Nucleus accumbens (tissue), 56 donors: ENCODE measurements at places on chromosomes 3 and 15.

GRCh38 chr15:66251790-66252684, 1.5 kb downstream of the MEGF11 start:
- DNase-seq: no peak

- no peak for DNase-seq
These were observed 610.7 kb upstream of the GRM7 start for GRCh38 chr3:6250167-6250566.

- no peak for DNase-seq
These were observed 47.0 kb upstream of the SETD2 start for GRCh38 chr3:47210863-47211405.

- DNase-seq: no peak
These were observed 45.3 kb downstream of the ALDH1L1 start for GRCh38 chr3:126135071-126135405.

DNA sequence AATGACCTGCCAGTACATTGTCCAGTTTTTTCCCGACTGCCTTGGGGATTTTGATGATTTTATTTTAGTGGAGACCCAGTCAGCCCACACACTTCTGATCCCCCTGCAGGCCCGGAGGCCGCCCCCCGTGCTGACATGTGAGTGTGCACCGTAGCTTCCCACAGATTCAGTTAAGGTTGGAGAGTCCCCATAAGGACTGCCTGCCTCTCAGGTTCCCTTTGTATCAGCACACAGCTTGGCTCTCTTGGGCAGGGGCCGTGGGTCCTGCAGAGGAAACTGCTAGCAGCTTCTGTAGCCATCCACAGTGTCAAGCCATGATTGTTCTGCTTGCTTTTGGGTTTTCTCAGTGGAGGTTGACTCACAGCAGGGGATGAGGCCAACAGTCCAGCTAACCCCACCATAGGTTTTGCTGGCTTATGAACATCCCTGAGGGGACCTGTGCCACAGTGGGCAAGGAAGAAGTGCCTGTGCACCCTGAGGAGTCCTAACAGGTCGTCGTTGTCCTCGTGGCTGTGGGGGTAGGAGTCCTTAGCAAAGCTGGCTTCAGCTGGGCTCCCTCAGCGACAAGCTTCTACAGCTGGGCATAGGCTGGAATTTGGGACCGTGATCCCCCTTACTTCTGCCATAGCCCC, 46.4 kb downstream of the DLEC1 start:
- no peak for DNase-seq

GRCh38 chr3:45613791-45614190, 19.2 kb downstream of the LIMD1 start:
- no peak for DNase-seq

GRCh38 chr3:98726084-98726483, 37.1 kb upstream of the ST3GAL6 start:
- DNase-seq: no peak

DNA sequence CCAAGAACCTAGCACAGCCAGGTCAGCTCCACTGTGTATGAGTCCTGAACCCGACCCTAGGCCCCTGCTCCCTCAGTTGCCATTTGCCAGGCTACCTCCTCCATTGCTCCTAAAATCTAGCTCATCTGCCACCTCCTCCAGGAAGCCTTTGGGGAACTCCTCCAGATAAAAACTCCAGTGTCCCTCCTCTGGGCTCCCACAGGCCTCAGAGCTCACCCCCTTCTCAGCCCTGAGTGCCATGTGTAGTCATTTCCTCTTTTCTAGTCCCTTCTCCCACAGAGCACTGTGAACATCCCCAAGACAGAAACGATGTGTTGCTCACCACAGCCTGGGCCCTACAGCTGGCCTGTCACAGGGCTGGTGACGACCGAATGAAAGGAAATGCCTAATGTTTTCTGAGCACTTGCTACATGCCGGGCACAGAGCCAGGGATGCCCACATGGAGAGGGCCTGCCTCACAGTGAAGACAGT, 61.0 kb downstream of the IQSEC1 start:
- peak; percentile 63 for DNase-seq

DNA sequence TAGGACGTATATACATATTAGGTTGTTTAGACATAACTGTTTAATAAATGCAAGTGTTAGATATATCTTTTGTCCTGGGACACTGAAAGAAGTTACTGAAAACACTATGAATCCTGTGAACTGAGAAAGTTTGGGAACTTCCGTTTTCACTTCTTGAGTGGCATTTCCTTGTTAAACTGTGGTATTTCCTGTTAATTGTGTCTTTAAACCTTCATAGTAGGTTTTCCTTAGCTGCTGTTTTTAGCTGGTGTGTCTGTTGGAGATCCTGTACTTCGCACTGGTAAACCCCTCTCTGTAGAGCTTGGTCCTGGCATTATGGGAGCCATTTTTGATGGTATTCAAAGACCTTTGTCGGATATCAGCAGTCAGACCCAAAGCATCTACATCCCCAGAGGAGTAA, 37.1 kb downstream of the ATP6V1A start:
- no peak for DNase-seq

- no peak for DNase-seq
These were observed 252.3 kb upstream of the LRTM1 start for GRCh38 chr3:55180161-55180560.

DNA sequence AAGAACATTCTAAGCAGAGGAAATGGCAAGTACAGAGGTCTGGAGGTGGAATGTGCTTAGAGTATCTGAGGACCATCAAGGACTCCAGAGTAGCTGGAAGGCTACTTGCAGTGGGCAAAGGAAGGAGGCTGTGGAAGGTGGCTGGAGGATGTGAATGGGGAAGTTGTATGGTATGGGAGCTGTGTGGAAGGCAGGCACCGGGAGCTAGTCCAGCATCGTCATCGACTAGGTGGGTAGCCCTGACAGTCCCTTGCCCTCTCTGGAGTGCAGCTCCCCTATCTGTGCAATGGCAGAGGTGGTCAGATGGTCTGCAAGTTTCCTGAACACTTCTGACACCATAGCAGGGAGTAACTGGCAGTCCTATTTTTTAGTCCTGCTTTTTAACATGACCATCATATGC, 19.3 kb downstream of the CCDC13 start:
- DNase-seq: no peak

GRCh38 chr3:30353711-30354467, 252.5 kb upstream of the TGFBR2 start:
- DNase-seq: no peak

GRCh38 chr3:158103887-158104327, 2.3 kb downstream of the SHOX2 start:
- no peak for DNase-seq

DNA sequence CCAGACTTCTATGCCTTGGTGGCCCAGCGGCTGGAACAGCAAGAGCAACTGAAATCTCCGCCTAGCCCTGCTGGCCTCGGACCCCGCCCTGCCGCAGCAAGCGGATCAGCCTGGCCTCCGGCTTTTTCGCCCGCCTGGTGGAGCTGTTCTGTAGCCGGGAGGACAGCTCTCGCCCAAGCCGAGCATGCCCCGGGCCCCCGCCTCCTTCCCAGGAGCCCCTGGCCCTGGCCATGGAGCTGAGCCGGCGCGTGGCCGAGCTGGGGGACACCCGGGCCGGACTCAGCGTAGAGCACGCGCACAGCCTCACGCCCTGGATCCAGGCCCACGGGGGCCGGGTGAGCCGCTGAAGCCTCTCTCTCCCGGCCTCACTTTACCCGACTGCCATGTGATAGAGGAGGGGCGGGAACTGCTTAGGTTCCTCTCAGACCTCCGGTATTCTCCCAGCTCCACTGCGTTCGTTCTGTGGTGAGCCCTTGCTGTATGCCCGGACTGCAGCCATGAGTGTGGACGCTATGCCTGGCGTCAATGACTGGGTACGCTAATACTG, 24.1 kb upstream of the MRPL3 start:
- no peak for DNase-seq

DNA sequence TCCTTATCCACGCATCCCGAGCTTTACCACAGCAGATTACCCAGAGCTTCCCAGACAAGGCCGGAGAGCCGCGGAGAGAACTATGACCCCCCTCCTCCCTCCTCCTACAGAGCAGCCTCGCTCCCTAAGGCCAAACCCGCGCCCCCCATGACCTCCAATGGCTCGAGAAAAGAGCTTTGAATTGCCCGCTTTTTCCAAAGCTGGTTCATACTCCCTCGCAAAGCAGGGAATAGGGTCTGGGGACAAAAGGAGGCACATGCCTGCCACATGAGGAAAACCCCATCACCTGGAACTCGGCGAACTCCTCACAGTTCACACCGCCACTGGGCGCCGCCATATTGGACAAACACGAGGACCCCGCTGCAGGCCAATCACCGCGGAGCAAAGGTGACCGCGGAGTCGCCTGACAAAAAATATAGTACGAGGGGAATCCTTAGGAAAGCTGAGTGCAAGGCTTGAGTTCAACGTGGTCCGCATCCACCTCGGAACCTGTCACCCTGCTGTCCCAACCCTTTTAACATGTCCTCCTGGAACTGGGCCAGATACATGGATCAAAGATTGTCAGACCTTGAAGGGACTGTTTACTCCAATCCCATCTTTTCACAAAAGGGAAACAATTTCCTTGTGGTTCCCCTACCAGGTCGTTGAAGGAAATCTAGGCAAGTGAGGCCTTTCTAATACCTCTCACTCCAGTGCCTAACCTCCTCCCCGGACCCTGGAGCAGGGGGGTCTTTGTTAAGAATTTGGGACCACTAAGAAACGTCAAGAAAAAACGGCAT, at the start of gene MIX23:
Gene MIX23, minus strand, starts transcription at position 344 of the 779 bp plus-strand sequence. Its CDS starts 7 bp downstream, at position 337.
- peak; percentile 68 for DNase-seq

GRCh38 chr15:60326343-60326742, 71.4 kb downstream of the ANXA2 start:
- DNase-seq: no peak

DNA sequence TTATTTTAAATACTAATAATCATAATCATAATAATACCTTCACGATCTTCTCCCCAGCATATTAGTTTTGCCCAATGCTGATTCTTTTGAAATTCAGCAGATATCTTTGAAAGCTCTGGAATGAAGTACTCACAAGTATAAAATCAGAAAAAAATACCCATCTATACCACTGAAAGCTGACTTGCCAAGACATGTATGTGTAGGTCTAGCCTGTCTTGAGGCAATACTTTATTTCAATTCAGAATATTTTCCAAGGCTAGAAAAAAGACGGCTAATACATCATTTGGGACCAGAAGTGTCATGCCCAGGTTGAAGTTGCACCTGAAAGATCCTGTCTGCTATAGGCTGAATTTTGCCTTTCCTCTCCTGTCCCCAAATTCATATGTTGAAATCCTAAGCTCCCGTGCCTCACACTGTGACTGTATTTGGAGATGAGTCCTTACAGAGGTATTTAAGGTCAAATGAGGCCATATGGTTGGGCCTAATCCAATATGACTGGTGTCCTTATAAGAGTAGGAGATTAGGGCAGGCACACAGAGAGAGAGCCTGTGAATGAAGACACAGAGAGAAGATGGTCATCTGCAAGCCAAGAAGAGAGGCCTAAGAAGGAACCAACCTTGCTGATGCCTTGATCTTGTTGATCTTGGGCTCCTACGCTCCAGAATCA, 255.9 kb upstream of the CMC1 start:
- no peak for DNase-seq

DNA sequence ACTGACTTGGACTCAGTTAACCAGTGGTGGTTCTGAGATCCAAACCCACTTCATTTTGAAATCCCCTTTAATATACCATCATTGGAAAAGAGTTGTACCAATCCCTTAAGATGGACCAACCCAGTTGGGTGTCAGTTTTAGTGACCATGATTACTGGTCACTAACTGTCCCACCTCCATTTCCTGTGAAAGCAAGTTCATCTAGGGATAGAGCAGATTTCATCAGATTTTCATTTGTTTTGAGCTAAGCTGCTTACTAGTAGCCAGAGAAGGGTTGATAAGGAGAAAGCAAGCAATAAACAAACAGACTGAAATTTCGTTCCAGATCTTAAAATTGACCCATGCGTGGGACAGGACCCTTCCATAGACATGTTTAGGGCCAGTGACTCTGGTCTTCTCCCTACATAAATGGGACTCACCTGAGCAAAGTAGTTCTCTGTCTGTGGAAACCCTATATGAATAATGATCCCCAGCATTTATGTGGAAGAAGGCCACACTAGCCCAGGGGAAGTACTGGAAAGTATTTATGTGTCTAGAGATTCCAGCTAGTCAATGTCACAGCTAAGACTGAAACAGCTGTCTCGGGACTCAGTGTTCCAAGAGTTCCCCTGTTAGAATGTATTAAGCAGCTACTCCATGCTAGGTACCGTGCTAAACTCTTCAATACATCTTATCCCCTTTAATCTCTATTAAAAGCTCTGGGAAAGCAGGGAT, 196.0 kb upstream of the BCL6 start:
- no peak for DNase-seq

- DNase-seq: no peak
These were observed 14.9 kb upstream of the RFT1 start for GRCh38 chr3:53144862-53145712.

- DNase-seq: no peak
These were observed 20.1 kb downstream of the PLA2G4B start for GRCh38 chr15:41858756-41859155.

- DNase-seq: no peak
These were observed 647.6 kb upstream of the DPPA4 start for GRCh38 chr3:109984976-109985375.

GRCh38 chr3:185263423-185263822, 9.6 kb upstream of the EHHADH start:
- no peak for DNase-seq

- no peak for DNase-seq
These were observed 166.4 kb downstream of the ATG7 start for GRCh38 chr3:11438646-11439045.
